Sciatic nerve (tissue), 2 donors: ENCODE measurements at places on chromosomes 16 and 17. TPM values are rescaled to one million over a fixed set of nuclear protein-coding genes. Genes with fewer than 3 reads are reported as not detected.

DNA sequence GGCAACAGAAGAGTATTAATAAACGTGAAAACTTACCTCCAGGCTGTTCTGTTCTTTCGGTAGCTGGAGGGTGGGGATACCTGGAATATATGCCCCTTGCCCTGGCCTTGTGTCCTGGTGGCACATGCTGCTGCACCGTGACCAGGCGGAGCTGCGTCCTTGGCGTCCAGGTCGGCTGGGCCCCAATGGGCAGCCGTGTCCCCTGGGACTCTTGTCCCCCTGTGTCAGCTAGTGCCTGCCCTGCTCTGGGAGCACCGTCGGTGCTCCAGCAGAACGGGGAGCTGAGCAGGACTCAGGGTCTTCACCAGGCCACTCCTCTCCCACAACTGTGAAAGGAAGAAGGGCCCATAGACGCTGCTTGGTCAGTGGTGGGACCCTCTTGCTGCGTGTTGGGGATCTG, 7.9 kb downstream of the ZNF213 start:
- no peak for DNase-seq

DNA sequence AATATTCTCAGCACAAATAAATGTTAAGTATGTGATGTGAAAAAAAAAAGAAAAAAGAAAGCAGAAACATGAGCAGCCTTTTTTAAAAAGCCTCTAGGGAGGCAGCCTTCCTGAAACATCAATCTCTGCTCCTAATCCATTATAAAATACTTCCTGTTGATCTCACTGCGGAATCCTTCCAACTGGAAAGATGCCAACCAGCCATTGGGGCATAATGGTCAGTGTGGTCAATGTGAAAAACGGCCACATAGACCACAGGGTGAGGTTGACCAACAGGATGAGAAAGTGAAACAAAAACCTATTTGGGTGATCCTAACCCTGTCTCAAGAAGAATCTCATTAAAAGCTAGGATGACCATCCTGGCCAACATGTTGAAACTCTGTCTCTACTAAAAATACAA, 26.1 kb upstream of the ABCA8 start:
- peak; percentile 87 for DNase-seq

DNA sequence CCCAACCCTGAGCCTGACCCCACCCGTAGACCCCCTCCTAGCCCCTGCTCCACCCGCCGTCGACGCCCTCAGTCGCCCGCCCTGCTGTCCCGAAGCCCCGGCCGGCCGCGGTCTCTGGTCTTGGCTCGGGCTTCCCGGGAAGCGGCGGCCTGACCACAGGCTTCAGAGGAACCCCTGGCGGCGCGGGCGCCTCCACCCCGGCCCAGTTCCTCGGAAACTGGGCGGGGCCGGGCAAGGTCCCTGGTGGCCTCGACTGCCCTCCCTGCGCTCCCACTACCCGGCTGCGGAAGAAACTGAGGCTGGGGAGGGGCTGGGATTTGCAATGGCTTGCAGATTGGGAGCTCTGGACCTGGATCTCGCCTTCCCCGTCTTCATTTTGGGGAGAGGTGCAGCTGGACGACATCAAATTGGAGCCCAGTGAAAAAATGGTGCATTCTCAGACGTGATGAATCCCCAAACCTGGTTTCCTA, 692 bp upstream of the SOCS1 start:
- peak; percentile 81 for DNase-seq

Gene NME1
- 25.6 TPM for total RNA-seq

GRCh38 chr16:81003610-81004460, 2.9 kb downstream of the CMC2 start:
- no peak for DNase-seq

GRCh38 chr17:74190154-74190553, 13.3 kb upstream of the RPL38 start:
- DNase-seq = no peak

- DNase-seq = no peak
Measured at GRCh38 chr17:12389421-12389820, 276.3 kb upstream of the MYOCD start.

- DNase-seq = no peak
Measured at GRCh38 chr17:74241431-74241830, 28.1 kb downstream of the TTYH2 start.
